ENCODE measurements at places on chromosomes 6 and 20.

GRCh38 chr6:151205721-151206600, 33.8 kb upstream of the AKAP12 start:
- no peak for DNase-seq

DNA sequence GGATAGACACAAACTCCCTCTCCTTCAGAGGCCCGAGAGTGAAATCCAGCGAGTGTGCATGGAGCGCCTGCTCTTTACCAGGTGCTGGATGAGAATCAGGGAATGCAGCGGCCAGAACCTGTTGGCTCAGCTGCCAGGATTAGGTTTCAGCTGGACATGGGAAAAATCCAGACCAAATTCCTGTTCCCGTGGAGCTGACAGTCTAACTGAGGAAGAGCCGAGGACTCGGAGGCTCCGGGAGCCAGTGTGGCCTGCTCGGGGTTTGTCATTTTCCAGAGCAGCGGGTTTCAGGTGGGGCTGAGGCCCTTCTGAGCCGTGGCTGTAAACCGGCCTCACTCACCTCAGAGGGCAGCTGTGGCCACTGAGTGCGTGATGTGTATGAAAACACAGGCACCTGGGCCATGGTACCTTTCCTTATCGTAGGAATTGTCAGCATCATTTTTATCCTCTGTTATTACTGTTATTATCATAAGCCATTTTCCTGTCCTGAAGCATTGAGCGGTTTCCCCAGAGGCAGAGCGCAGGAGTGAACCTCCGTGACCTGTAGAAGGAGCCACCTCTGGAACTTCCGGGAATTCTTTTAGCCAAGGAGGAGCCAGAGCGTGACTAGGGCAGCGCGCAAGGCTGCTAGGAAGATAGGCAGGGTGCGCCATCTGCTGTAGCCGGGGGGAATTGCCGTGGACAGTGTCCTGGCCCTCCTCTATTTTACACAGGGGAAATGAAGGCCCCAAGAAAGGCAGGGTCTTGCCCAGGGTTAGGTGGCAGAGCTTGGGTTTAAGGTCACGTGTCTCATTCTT, 27.3 kb downstream of the PKIG start:
- peak; percentile 84 for DNase-seq

DNA sequence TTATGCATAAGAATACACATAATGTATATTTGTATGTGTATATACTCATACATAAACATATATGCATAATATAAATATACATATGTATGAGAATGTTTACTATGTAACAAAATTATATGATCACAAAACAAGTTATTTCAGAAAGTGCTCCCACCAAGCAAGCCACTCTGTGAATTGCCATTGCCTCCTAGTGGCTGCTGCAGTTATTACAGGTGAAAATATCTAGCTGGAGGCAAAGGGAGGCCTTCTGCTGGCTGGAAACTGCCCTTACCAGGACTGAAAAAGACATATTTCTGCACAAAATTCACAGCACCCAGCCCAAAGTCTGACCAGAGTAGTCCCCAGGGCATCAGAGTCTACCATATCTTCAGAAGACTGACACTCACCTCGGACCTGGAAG, 14.4 kb upstream of the ADAM33 start:
- DNase-seq = no peak

DNA sequence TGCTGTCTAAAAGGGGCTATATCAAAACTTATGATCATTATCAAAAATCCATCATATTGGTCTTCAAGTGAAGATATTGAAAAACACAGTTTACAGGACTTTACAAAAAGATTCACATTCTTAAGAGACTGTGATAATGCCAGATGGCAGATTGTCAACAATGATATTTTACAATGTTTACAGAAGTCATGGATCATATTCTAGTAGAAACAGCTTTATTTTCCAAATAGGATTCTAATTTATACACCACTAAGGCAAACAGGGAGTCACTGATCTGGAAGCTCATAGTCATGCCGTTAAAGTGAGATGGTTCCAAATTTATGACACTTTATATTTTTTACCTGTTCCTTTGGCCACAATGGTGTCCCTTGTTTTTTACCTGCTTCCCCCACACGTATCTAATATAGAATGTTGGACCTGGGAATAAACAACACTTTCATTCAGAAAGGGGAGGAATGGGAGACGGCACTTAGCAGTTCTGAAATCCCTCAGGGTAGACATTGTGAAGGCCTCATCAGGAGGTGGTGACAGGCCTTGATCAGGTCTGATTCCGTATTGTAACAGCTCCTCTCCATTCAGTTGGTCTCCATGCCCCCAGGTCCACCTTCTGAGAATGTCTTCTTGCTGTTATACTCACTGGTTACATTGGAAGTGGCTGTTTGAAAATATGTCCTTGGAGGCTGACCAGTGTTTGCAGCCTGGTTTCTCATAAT, 228.6 kb downstream of the ADGB start:
- no peak for DNase-seq

- no peak for DNase-seq
Measured at GRCh38 chr6:63440594-63440993, 120.8 kb upstream of the LGSN start.

GRCh38 chr6:3624250-3625136, 127.0 kb downstream of the PXDC1 start:
- no peak for DNase-seq

DNA sequence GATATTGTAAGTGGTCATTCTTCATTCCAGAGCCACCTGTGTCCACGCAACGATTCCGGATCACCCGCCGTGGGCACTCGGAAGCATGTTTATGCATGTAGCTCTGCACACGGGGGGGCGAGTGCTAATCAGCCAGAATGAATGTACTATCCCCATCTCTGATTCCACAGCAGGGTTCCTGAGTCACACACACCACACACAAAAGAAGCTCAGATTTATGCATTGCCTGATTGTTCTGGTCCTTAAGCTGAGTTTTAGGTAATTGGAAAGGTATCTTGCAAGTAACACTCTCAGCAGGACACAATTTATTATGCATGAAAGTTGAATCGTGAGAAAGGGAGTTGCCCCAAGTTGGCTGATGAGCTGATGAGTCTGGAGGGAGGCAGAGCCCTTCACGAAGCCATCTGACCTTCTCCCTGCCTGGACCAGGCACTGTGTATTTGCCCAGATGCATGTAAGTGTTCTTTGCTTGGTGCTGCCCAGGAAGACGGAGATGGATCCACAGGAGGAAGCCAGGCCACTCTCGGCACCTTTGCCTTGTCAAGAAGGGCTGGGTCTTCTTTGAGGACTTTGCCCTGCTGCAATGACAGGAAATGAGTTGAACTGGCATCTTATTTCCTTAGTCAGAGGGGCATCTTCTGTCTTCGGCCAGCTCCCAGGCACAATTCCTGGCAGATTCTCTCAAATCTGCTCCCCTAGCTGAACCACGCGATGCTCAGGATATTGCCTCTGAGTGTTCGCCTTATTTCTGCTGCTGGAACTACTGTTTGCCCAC, 141.1 kb downstream of the SYNDIG1 start:
- no peak for DNase-seq

DNA sequence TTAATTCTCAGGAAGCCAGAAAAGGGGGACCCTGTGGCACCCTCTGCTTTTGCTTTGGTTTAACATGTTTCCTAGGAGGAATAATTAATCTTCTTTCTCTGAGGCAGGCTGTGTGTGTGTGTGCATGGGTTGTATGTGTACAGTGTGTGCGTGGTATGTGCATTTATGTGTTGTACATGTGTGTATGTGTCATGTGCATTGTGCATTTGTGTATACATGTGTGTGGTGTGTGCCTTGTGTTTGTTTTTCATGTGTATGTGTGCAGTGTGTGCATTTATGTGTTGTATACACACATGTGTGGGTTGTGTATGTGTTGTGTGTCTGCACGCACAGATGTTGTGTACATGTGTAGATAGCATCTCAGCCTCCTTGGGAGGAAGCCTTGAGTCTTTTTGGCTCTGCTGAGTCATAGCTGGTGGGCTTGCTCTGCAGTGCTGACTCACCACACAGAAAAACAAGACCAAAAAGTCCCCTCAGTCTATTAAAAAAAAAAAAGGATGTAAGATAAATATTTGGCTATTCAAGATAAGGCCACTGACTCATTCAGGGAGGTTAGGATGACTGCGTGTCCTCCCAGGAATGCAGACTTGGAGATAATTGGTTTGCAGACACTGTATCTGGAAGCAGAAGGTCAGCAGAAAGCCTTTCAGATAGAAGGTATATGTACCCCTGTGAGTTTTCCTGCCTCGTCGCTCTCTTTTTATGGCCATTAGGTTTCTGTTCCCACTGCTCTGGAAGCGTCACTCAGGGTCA, 58.6 kb downstream of the SYNJ2 start:
- no peak for DNase-seq

- DNase-seq = no peak
Measured at GRCh38 chr6:109393886-109394281, 11.6 kb upstream of the CD164 start.

DNA sequence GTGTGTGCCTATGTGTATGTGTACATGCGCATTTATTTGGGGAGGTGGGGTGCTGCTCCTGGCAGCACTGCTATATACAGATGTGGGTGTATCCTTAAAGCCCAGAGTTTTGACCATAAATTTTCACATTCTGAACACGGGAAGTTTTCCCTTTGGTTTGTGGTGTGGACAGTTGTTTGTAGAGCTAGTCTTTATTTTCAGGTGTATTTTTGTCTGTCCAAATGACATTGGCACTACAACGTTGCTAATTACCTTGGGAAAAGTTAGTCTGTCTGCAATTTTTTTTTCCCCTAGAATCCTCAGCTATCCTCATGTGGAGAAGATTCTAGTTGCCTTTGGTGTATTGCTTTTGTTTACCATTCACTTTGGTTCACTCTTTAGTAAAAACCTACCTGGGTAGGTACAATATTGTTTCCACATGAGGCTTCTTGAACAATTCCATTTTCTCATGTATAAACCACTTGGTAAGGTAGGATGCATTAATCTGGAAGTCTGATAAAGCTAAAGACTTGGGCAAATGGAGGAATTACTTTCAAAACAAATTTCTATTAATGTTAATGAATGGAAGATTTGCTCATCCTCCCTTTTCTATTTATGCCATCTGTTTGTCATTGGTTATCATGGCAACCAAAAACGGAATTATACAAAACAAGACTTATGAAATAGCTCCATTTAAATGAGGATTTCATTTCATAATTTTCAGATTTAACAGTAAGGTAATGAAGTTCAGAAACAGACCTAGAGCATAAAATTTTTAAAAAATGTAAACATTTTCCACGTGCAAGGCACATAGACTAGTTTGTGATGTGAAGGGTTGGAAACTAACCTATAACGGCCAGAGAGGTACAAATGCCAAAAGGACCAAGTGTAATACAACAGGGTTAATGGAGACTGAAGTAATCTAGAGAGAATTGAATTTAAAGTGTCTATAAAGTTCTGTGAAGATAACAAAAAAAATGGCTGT, 3.9 kb downstream of the CCN2 start:
- no peak for DNase-seq

DNA sequence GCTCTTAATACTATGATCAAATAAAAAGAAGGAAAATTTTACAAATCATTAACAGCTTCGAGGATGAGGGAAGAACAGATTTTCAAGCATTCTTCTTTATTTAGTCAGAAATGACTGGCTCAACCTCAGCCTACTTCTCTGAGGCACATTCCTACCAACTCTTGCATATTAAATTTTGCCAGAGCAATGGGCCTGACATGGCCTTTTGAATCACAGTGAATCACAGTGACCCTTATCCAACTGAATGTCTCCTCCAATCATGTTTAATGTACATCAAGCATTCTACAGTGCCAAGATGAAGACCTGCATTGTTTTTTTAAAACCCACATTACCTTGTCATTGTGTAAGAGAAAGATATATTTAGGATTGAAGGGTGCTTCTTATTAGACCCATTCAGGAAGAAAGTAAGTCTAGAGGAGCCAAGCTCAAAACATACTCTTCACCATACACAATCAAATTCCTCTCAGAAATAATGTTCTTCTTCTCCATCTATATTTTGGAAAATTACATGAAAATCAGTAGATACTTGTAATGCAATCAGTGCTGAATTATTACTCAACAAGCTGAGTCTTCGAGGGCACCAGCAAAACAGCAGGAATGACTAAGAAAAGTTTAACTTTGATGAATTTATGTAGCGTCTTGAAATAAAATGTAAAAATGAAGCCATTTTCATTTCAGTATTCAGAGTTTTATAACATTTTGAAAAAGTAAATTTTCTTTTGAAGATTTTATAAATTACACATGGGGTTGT, 44.1 kb upstream of the MOXD1 start:
- DNase-seq = no peak

GRCh38 chr6:168047841-168048723, 30.9 kb downstream of the FRMD1 start:
- no peak for DNase-seq

DNA sequence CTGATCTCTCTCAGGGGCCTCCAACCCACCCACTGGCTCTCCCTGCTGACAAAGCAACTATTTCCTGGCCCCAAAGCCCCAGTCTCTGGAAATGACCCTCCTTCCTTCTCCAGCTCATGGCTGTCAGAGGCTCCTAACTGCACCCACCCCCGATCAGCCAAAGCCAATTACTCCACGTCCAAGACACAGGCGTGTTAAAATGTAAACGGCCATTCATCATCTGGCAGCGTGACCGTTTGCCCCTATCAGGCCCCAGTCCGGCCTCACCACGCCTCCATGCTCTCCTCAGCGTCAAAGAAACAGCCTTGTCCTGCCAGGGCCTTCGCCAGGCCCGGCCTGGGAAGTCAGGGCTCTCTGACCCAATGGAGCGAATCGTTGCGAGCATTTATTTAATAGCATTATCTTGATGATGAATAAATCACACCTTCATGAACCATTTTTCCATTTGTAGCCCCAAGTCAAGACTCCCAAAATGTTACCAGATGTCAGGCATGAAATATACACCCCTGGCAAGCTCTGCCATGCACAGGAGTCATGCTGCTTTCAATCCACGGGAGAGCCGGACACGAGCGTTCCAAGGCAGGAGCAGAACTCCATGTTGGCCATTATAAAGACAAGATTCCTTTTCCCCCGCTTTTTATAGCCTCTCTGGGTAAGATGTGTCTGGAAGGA, 17.7 kb downstream of the RIPOR3 start:
- no peak for DNase-seq

DNA sequence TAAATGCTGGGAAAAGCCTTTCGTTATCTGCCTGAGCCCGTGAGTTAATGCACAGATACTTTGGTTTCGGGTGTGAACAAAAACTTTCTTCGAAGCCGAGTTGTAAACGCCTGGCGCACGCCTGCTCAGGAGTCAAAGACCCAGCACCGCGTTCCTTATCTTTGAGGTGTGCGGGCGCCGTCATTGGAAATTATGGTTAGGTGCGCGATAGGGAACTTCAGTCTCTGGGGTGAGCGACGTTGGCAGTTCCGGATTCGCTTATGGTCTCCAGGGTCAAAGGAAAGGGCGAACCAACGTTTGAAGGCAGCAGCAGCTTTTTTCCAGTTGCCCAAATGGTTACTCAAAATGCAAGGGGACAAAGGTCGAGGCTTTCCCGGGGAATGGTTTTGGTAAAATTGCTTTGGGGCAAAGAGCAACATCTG, 853 bp downstream of the SLC22A3 start:
- no peak for DNase-seq

DNA sequence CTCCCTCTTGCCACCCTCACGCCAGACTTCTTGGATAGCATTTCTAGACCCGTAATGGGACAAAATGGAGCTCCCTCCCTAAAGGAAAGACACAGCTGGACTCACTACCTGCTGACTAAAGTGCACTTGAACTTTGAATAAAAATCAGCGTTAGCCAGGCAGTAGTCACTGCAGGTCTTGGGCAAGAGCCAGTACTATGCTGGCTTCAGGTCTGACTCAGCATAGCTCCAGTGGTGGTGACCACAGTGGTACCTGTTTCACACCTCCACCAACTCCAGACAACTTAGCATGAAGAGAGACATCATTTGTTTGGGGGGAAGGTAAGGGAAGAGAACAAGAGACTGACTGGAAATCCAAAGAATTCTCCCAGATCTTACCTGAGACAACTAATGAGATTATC, 906.8 kb downstream of the GRIK2 start:
- no peak for DNase-seq

GRCh38 chr20:51955756-51956155, 153.4 kb upstream of the SALL4 start:
- DNase-seq = no peak

Data from memory B cell (primary cell).